Activated CD8-positive, alpha-beta T cell treated with anti-CD3 and anti-CD28 coated beads, Interleukin-2, amount 10 ng/mL, durations not matched to agents 7 days and 5 days (primary cell): ENCODE measurements at places on chromosomes 2 and 18.
A peak's percentile ranks its signal among the peaks of the same experiment; 100 is the strongest.

DNA sequence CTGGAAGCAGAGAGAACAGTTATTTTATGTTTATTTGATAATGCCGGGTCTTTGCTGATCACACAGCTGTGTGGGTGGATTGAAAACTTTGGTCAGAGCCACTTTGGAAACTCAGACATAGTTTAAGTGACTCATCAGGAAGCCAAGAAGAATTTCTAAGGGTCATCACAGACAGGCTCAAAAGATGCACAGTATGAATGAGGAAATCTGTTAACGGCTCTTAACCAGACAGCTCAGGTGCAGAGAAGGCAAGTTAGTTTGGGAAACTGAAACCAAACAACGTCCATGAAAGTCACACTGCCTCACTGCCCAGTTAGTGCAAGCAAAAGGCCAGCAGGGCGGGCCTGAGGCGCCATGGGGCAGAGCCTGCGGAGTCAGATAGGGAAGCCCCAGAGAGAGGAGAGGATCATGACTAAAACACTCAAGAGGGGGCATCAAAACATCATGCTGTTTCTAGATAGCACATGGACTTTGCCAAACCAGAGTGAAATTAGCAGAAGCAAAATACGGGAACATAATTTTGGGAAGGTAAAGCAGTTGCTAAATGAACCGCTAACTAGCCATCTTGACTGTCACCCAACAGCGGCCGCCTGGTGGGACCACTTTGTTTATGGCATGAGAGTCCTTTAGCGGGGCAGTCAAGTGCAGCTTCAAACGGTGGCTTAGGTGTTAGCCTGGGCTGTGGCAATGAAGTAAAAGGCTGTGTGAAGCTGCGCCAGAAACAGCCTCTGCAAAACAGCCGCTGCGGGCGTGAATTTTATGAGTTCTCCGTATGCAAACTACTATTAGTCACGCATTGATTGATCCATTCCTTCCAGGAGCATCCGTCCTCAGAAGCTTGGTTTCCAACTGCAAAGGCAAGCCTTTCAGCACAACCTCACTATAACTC, 101.2 kb downstream of the KCTD18 start:
- peaks cover 43% of the 10 kb centered on the region for H3K4me1 ChIP-seq
- peak overlapping the region; percentile 40 for H3K27ac ChIP-seq
- DNase-seq: no peak
- peaks cover 33% of the 10 kb centered on the region for H3K36me3 ChIP-seq
- H3K4me3 ChIP-seq: no peak overlapping the region

GRCh38 chr2:212013626-212014025, 525.0 kb downstream of the ERBB4 start:
- no peaks in the 10 kb centered on the region for H3K4me1 ChIP-seq
- no peaks in the 10 kb centered on the region for H3K27me3 ChIP-seq
- no peak overlapping the region for H3K4me3 ChIP-seq
- no peak for DNase-seq
- no peaks in the 10 kb centered on the region for H3K36me3 ChIP-seq

- DNase-seq: no peak
- H3K4me1 ChIP-seq: peaks cover 12% of the 10 kb centered on the region
- no peak overlapping the region for H3K4me3 ChIP-seq
- H3K27ac ChIP-seq: no peak overlapping the region
- H3K36me3 ChIP-seq: no peaks in the 10 kb centered on the region
These were observed 4.5 kb upstream of the MYO5B start for GRCh38 chr18:50199346-50199855.

DNA sequence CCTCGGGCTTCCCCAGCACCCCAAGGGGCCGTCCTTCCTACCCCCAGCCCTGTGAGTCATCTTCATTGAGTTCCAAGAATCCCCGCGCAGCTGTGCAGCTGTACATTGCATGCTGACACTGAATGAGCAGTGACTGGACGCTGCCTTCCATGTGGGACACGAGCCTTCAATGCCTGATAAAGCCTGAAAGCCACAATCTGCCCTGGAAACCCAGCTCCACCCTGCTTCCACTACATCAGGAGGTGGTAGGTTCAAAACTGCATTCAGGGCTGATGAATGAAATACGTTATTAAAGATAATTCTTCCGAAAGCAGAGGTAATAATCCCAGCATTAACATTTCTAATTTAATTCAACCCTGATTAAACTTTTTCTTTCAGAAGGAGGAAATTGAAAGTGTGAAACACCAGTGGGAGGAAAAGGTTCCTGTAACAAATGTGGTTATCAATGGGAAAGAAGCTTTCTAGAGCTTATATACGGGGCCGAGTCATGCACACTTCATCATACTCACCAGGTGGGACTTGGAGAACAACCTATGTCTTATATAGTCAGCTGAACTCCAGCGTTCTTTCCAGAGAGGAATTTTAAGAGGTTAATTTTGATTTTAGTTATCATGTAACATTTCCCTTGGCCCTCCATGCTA, 360.1 kb downstream of the LPIN1 start:
- H3K27ac ChIP-seq: no peak overlapping the region
- no peak overlapping the region for H3K4me3 ChIP-seq
- no peak for DNase-seq
- H3K27me3 ChIP-seq: no peaks in the 10 kb centered on the region

DNA sequence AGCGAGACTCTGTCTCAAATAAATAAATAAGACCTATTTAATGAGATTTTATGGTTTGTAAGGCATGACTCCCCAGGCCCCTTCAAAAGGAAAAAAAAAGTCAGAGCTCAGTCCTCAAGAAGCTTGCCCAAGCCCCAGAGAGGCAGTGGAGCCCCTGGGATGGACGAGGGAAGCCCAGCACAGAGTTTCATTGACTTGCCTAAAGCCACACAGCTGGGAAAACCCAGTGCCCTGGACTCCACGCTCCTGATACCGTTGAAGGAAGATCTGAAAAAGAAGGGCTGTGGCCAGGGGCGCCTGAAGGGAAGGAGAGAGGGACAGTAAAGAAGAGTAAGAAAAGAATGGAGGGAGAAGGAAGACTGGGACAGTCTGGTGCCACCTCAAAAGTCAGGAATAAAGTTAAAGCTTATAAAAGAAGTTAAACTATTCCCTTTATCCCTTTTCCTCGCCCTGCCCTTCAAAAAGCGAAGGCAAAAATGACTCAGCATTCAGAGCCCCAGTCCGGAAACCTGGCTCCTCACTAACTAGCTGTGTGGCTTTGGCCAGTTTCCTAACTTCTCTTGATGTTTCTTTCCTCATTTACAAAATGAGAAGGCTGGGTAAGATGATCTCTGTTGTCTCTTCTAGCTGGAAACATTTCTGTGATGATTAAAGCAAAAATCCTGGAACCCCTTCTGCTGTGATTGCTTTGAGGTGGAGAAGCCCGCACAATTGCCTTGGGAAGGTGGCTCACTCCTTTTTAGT, 46.7 kb downstream of the LYPD1 start:
- no peak overlapping the region for H3K4me3 ChIP-seq
- no peaks in the 10 kb centered on the region for H3K36me3 ChIP-seq
- no peak overlapping the region for H3K27ac ChIP-seq
- no peaks in the 10 kb centered on the region for H3K27me3 ChIP-seq
- no peaks in the 10 kb centered on the region for H3K4me1 ChIP-seq

- H3K27me3 ChIP-seq: peaks cover 66% of the 10 kb centered on the region
- peaks cover 11% of the 10 kb centered on the region for H3K4me1 ChIP-seq
- H3K27ac ChIP-seq: no peak within 1 kb of the TSS
These were observed at the start of gene CYP27C1 for GRCh38 chr2:127220102-127220767. Gene CYP27C1, minus strand, starts transcription at chr2:127220299. Its CDS starts 29 bp downstream, at chr2:127220270.

GRCh38 chr18:57210107-57210715, 63.3 kb downstream of the BOD1L2 start:
- no peak for DNase-seq
- H3K27me3 ChIP-seq: peaks cover 21% of the 10 kb centered on the region
- peaks cover 16% of the 10 kb centered on the region for H3K4me1 ChIP-seq
- H3K27ac ChIP-seq: no peak overlapping the region
- H3K36me3 ChIP-seq: no peaks in the 10 kb centered on the region

DNA sequence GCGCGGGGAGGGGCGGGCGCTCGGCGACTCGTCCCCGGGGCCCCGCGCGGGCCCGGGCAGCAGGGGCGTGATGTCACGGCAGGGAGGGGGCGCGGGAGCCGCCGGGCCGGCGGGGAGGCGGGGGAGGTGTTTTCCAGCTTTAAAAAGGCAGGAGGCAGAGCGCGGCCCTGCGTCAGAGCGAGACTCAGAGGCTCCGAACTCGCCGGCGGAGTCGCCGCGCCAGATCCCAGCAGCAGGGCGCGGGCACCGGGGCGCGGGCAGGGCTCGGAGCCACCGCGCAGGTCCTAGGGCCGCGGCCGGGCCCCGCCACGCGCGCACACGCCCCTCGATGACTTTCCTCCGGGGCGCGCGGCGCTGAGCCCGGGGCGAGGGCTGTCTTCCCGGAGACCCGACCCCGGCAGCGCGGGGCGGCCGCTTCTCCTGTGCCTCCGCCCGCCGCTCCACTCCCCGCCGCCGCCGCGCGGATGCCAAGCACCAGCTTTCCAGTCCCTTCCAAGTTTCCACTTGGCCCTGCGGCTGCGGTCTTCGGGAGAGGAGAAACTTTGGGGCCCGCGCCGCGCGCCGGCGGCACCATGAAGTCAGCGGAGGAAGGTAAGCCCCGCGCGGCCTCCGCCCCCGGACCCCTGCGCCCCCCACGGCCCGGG, at the start of gene NFATC1:
TSS of gene NFATC1 (plus strand) at position 170 of the 644 bp plus-strand sequence. CDS start at position 465, 295 bp downstream.
- H3K27me3 ChIP-seq: peaks cover 19% of the 10 kb centered on the region
- DNase-seq: peak; percentile 53
- peaks cover under 1% of the 10 kb centered on the region for H3K36me3 ChIP-seq
- H3K4me3 ChIP-seq: peak within 1 kb of the TSS; percentile 67

DNA sequence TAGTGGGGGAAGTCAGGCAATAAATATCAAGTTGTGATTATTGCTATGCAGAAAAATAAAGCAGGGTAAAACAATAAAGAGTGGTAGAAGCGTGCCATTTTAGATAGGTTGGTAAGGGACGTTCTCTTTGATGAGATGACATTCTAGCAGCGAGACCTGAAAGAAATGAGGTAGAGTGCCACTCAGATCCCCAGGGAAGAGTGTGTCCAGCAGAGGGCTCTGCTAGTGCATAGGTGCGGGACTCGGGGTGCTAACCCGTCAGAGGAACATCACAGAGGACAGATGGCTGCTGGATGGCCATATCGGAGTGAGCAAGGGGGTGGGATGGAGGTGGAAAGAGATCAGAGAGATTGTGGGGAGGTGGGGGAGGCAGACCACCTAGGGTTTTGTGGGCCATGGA, 16.3 kb upstream of the GTF2A1L start:
- no peak overlapping the region for H3K4me3 ChIP-seq
- DNase-seq: no peak
- no peaks in the 10 kb centered on the region for H3K36me3 ChIP-seq
- H3K4me1 ChIP-seq: no peaks in the 10 kb centered on the region

GRCh38 chr18:62281684-62282083, 43.4 kb upstream of the TNFRSF11A start:
- H3K36me3 ChIP-seq: peaks cover 50% of the 10 kb centered on the region
- no peak overlapping the region for H3K27ac ChIP-seq
- H3K27me3 ChIP-seq: no peaks in the 10 kb centered on the region
- H3K4me1 ChIP-seq: peaks cover 10% of the 10 kb centered on the region
